ENCODE measurements at places on chromosomes 3 and 15.

GRCh38 chr3:99396651-99397275 lies 241.6 kb upstream of the COL8A1 start:
- no peak for DNase-seq

- DNase-seq, result no peak
Observed at GRCh38 chr3:53073553-53074365, 27.9 kb upstream of the SFMBT1 start.

GRCh38 chr3:141429371-141430035 lies 57.3 kb upstream of the RASA2 start:
- DNase-seq, result no peak

- DNase-seq, result no peak
Observed at GRCh38 chr15:27057904-27058645, 87.1 kb downstream of the GABRG3 start.

- DNase-seq, result no peak
Observed at GRCh38 chr15:52790169-52790708, at the start of gene ONECUT1. ONECUT1 (minus strand) TSS chr15:52790336; CDS start chr15:52789884, 452 bp downstream.

- DNase-seq, result no peak
Observed at GRCh38 chr3:101156787-101157345, 163.5 kb downstream of the IMPG2 start.

GRCh38 chr3:149621218-149622005 lies 36.4 kb downstream of the WWTR1 start:
- no peak for DNase-seq

DNA sequence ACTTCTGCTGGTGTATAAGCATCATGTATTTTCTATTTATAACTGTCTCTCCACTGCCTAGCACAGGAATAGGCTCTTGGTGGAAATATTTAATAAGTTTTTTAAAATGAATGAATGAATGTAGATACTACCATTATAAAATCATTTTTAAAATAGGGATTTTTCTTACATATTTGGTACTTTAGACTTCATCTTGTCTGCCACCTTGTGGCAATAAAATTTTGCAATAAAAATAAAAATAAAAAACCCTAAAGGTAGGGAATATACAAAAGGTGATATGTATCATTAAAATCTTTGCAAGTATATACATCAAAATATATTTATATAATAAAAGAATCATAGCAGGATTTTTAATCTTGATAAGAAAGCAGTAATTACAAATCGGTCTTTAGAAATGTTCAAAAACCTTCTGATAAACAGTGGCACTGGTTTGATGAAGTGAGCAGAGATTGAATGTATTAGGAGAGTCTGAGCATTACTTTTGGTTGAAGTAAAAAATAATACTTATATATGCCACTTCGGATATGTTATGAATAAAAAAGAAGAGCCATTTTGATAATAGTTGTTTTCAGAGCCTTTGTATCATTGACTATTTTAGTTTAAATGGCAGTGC lies 95.2 kb downstream of the SPATA16 start:
- no peak for DNase-seq

GRCh38 chr3:186784820-186785494 lies 1.6 kb downstream of the EIF4A2 start:
- DNase-seq, result no peak

DNA sequence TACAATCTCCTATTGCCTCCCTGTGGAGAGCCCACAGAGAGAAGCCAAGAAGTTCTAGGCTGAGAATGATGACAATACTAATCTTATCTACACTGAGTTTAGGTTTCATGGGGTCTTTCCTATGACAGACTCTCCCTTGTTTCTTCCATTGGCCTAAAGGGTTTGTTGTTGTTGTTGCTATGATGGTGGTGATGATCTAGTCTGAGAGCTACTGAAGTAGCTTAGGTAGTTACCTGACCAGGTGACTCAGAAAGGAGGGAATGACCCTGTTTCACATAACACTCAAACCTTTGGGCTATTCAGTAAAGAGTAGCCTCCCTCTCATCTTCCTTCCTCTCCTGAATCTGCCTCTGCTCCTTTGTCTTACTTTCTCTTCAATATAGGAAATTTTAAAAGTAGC lies 170.2 kb downstream of the GMNC start:
- no peak for DNase-seq

DNA sequence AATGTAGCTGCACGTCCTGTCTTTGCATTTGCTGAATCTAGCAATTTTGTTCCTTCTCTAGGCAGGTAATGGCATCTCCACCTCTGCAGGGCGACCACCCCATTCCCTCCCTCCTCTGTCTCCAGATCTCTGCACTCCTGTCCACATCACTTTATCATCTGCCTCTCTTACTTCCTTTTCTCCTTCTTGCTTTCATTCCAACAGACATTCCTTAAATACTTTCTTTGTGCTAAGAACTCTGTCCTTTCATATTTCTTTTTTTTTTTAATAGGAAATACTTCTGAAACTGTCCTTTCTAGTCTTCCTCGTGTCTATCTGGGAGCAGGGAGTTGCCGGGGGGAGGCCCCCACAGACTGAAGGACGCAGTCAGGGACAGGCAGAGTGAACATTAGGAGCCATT lies 7.2 kb downstream of the ITIH3 start:
- no peak for DNase-seq

GRCh38 chr15:29089731-29090616 lies 179.6 kb downstream of the NSMCE3 start:
- no peak for DNase-seq

DNA sequence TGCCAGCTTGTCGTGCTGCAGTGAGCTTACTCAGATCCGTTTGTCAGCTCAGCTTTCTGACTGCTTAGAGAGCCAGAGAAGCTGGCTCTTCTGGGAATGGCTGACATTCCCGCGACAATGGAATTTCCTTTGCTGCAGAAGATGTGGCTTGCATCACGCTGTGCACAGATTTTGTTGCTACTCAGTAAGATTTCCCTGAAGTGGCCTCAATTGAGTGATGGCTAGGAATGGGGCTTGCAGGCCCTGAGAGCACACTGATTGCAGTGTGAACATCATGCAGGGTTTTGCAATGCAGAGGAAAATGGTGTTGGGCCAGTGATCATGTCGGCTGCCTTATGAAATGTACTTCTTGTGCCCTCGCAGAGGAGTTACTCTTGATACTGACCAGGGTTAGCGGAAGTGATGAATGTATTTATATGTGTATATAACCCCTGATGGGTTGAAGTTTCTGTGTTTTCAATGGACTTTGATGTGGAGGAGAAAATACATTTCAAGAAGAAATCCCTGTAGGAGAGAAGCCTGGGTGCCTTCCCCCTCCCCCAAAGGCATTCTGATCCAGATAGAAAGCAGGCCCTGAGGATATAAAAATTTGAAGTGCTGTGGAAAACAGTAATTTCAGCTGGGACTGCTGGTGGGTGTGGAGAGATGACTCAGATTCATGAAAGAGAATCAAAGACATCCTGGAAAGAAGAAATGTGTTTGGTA lies 102.5 kb upstream of the PDZRN3 start:
- DNase-seq, result peak; percentile 32

DNA sequence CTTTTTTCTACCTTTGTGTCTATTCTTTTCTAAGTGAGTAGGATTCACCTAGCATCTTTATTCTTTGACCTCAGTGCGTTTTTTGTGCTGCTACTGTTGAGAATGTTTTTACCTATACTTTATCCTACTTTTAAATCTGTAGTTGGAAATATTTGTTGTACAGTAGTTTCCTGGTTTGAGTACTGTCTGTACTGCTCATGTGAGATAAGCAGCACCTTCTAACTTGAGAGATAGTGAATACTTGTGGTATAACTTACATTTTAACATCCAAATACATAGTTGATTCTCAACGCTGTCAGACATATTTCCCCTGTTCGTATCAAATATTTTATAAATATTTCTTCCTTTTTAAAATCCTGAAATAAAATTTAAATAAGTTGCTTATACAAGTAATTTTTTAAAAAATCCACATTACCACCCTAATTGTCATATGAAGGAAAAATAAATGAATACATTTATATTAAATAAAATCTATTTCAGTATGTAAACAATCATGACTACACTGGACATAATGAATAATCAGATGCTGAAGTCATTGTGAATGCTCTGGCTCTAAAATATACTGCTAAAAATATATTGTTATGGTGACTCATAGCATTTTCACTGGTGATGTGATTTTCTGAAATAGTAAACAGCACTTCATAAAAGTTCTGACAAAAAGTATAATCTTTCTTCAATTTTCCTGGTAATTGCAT lies 17.4 kb downstream of the ATP11B start:
- no peak for DNase-seq

DNA sequence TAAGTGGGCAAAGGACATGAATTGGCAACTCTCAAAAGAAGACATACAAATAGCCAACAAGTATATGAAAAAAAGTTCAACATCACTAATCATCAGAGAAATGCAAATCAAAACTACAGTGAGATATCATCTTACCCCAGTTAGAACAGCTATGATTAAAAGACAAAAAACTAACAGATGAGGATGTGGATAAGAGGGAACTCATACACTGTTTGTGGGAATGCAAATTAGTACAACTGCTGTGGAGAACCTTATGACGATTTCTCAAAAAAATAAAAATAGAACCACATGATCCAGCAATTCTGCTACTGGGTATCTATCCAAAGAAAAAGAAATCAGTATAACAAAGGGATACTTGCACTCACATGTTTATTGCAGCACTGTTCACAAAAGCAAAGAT lies 28.6 kb downstream of the NEK10 start:
- no peak for DNase-seq

DNA sequence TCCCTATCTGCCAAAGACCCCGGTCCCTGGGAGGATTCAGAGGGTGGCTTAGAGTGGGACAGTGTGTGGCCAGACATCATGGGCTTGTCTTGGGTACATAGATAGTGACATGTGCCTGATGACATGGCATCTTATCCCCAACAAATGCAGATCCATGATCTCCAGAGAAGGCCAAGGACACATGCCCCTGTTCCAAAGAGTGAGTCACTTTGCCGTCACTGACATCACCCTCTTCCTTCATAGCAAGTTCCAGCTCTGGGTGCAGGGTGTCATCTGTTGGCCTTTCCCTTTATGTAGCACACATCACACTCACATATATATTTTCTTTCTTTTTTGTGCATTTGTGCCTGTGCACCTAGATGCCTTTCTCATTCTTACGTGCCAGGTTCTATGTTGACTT lies 350.5 kb downstream of the LRTM1 start:
- DNase-seq, result no peak

- no peak for DNase-seq
Observed at GRCh38 chr3:24601066-24601939, 106.7 kb upstream of the THRB start.

DNA sequence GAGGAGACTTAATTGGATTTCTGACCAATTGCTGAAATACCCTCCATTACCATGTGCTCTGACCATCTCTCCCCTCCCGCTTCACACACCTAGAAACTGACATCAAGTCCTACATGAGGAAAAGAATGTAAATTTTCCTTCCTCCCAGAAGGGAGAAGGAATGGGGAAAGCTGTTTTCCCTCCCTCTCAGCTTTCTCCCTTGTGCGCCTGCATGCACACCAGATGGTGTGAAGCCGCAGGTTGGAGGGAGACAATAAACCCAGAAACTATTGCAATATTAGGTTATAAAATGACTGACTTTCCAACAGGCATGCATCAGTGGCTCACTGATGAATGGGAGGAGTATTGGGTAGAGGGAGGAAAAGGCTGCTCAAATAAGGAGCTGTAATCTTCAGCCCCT lies 50.9 kb downstream of the MB21D2 start:
- no peak for DNase-seq

- no peak for DNase-seq
Observed at GRCh38 chr3:106773795-106774194, 603.4 kb upstream of the CCDC54 start.

GRCh38 chr15:92903631-92903965 lies 3.5 kb downstream of the CHD2 start:
- no peak for DNase-seq

- no peak for DNase-seq
Observed at GRCh38 chr3:14769544-14770325, 49.0 kb upstream of the FGD5 start.

GRCh38 chr3:124115956-124116355 lies 124.0 kb upstream of the ROPN1 start:
- DNase-seq, result no peak

DNA sequence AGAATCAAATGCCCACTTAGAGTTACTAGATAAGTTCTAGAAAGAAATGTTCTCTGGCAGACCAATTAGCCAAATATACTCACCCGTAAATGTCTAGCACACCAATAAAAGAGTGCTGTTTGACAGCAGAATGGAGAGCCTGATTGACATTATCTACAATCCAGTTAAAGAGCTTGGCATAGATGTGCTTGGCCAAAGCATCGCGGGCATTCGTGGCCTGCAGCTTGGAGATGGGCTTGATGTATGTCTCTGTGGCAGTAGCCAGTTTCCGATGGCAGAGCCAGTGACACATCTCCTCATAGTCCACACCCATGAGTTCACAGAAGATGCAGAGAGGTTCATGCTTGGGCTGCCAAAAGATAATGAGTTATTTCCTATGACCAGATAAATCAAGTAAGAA lies 101.5 kb upstream of the MYO5C start:
- DNase-seq, result no peak

DNA sequence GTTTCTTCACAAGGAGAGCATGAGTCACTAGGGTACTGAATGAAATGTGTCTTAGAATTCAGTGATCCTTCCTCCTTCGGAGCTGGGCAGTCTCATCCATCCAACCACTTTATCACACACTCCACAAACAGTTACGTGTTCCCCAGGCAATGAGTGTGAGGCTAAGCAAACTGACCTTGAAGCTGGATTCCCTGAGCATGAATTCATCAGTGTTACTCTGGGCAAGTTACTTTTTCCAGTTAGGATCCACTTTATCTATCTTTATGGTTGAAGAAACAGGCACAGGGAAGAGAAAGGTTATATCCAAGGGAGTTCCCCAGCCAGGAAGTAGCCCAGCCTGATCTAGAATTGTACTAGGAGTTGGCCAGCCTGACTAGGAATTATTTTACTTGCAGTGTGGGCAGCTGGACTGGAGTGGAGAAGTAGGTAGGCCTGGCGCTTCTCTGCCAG lies 17.1 kb upstream of the GCNT3 start:
- DNase-seq, result no peak

- DNase-seq, result no peak
Observed at GRCh38 chr3:106018102-106018501, 149.3 kb upstream of the CBLB start.

DNA sequence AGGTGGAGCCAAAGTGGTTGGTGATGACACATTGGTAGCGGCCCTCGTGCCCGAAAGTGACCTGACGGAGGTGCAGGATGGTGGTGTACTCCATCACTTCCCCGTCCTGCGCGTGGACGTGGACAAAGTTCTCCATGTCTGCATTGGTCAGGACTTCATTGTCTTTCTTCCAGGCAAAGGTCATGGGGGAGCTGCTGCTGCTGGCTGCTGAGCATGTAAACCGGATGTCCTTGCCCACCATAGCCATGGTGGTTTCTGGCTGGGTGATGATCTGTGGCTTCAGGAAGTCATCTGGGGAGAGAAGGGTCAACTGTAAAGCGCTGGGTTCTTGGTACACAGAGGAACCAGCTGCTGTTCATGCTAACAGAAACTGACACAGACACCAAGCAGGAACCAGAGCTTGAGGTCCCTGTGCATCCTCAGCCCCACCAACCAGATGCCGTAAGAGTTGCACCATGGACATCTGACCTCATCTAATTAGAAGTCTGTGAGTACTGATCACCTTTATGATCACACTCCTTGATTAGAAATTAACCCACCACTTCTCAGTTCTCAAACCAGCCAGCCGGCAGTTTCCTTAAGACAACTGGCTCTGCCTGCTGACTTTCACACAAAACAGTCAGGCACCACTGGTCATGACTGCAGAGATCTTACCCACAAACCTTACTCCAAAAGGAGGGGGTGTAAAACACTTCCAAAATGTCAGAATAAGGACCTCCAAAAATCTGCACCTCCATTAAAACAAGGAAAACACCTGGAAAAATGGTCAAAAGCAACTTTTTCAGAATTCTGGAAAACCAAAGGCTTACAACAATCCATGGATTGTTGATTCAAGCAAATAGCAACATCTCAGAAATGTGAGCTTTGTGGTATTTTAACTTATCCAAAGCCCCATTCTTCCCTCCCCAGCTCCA lies 114.6 kb downstream of the LRIG1 start:
- no peak for DNase-seq

Data from right renal pelvis (tissue), 4 donors.